IPS DF 6.9 (cell line): ENCODE measurements at places on chromosomes 11 and 22.

DNA sequence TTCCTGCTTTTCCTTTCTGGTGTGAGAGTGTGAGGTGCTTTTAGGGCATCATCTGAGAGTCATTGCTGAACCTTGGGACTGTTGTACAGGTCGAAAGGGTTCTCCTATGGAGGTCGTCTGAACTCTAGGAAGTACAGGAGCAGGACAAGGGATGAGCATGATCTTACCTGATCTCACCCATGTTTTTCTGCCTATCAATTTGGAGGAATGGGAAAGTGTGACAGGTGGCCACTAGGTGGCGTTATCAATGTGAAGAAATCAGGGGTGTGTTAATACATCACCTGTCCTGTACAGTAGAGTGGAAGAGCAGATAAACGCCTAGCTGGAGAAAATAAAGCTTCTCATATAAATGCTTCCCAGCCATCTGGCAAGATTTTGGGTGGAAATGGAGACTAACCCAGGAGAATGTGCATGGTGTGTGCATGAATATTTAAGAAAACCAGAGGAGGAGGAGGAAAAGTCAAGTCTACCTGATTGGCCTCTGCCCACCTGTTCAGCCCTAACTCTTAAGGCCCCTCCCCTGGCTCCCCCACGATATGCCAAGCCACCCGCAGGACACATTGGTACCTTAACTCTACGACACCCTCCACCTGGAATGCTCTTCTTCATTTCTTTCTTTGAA lies 72.0 kb upstream of the NARS2 start:
- peak; percentile 50 for DNase-seq

DNA sequence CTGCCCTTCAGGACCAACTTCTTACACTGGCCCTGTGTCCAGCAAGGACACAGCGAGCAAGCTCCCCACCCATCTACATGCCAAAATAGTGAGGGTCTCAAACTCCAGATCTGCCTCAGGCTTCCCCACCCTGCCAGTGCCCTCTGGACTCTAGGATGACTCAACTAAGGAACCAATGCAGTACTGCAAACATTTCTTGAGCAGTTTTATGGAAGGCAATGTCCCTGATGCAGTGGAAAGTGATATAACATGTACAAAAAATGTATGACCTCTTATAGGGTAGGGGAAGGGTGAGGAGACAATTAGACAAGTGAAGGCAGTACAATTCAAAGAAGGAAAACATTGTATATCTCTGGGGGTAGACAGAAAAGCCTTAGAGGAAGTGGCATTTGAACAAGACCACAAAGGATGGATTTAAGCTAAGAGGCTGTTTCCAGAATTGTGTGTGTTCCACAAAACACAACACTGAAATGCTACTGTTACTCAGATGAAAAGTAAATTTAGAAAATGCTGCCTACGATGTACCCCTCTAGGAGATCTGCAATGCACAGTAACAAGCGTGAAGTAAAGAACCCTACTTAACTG lies 47.3 kb downstream of the RAB30 start:
- DNase-seq: no peak

DNA sequence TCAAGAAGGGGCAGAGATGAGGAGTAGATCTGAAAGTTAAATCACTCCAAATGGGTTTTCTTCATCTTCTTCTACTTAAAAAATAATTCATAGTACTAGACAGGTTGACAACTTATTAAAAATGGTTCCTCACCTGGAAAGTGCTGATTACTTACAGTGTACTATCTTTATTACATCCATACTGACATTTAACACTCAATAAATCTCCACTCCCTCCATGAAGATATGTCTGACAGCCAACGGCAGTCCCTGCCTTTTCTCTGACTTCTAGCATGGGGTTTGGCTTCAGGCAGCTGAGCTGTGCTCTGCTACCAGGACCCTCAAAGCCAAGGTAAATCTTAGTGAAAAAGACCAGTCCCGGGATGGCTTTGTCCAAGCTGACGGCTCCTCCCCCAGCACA lies 133.4 kb upstream of the CSNK2A3 start:
- no peak for DNase-seq

- no peak for DNase-seq
Observed at GRCh38 chr11:111557425-111558111, 17.0 kb downstream of the LAYN start.

GRCh38 chr11:10502770-10503169 lies 38.2 kb downstream of the RNF141 start:
- no peak for DNase-seq

DNA sequence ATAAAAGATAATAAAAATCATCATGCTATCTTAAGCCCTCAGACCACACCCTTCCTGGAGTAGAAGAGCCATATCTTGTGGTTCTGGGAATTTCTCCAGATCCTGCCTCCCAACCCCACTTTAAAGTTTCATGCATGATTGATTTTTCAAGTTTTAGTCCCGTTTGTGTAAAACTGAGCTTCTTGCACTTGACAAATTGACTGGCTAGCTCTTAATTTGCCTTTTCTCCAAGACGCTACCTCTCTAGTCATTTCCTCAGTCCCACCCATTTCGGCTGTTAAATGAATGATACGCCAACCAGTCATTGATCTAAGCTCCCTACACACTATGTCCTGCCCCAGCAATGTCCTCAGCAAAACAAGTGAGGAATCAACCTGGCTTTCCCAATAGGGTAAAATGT lies 71.8 kb upstream of the TEAD1 start:
- no peak for DNase-seq

GRCh38 chr11:121425828-121426227 lies 26.3 kb upstream of the SORL1 start:
- no peak for DNase-seq

- no peak for DNase-seq
Observed at GRCh38 chr11:26742966-26743365, 21.1 kb upstream of the SLC5A12 start.

- DNase-seq: no peak
Observed at GRCh38 chr11:83938148-83938547, 652.0 kb upstream of the CCDC90B start.

DNA sequence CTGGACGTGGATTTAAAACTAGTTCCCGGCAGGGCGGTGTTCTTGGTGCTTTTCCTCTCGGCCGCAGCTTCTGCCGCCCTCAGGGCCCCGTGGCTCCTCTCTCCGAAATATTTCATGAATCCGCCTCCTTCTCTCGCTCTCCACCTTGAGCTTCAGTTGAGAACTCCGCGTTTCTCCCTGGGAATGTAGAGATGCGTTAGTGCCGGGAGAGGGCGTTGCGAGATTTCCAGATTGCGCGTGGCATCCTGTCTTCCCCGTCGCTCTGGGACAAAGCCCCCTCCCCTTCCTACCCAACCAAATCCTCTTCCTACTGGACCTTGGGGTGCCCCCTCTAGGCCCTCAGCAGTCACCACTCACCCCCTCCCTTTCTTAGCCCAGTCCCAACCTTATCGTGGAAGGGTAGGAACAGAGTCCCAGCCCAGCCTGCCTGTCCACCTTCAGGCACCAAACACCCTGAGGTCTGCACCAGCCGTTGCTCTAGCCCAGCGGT lies 15.5 kb upstream of the RAC2 start:
- no peak for DNase-seq

DNA sequence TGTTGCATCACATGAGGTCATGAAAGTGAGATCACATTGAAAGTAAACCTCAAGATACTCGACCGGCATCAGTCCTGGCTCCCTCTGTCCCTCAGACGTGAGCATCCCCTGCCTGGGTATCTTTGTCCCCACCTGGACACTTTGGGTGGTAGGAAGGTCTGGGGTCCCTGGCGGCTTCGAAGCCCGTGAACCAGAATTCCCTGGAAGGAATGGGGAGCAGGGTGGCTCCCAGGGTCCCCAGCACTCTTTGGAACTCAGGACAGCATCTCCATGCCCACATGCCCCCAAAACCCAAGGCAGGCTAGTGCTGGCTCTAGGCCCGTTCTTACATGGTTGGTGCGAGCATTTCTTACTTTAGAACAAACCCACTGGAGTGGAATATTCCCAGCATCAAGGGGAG lies 7.5 kb downstream of the DERL3 start:
- no peak for DNase-seq

DNA sequence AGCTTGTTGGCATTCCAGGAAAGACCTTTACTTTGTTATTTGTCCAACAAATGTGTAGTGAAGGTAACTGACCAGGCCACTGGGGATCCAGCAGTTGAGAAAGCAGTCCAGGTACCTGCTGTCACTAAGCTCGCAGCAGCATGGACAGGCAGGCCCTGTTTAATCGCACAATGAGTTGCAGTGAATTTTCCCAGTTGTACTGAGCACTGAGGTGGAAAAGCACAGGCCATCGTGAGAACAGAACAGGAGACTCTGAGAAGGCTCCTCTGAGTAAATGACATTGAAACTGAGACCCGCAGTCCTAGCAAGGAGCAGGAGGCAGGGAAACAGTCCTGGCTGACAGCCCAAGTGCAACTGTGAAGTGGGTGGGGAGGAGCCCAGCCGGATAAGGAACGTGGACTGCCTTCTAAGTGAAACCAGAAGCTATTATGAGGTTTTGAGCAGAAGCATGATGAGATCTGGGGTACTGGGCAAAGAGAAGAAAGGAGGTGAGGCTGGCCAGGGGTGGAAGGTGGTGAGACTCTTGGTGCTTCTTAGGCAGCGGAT lies 39.8 kb upstream of the CDON start:
- DNase-seq: no peak
